ENCODE measurements at places on chromosomes 3 and 15.
A peak's percentile ranks its signal among the peaks of the same experiment; 100 is the strongest.

GRCh38 chr3:141386611-141387111 lies 18.4 kb downstream of the ZBTB38 start:
- peak; percentile 84 for DNase-seq

GRCh38 chr15:72979791-72980190 lies 72.5 kb upstream of the NEO1 start:
- no peak for DNase-seq

DNA sequence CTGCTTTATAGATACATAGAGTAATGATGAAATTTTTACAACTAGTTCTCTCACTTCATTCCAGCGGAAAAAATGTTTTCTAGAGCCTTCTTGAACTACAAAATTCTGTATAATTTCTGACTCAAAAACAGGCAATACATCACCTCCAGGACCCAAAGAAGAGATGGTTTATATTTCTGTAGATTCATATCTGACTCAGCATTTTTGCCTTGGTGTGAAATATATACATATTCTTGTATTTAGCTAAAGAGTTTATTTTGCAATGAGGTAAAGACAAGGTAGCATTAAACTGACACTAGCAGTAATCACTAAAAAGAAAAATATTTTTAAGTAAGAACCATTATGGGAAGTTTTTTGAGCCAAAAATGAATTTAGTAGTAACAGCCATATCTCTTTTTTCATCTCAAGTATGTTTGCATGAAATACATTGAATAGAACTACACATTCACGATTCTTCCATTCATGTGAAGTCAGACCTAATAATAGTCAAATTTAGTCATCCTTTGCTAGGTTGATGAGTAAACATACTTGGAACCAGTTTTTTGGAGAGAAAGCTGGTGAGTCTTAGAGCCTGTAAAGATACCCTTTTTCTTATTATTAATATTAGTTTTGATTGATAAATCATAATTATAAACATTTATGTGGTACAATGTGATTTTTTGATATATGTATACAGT lies 31.6 kb downstream of the COL8A1 start:
- no peak for DNase-seq

DNA sequence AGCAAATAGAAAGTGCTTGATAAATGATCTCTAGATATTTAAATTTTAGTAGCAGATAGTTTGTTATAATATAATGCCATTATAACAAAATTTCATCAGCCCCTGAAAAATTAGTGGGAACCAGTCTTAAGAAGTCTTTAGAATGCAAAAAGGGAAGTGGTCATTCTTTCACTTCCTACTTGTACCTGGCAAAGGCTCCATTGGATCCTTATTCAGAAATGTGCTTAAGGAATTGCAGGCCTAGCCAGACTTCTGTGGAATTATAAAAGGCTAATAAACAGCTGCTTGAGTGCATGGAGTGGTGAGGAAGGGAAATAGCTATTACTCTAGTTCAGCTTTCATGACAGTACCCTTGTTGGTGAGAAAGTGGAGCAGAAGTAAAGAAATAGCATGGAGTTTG lies 24.2 kb downstream of the PPM1L start:
- no peak for DNase-seq

- DNase-seq, result peak; percentile 70
Measured at GRCh38 chr3:141385406-141386125, 17.3 kb downstream of the ZBTB38 start.

GRCh38 chr3:100999160-100999559 lies 5.9 kb upstream of the ABI3BP start:
- no peak for DNase-seq

GRCh38 chr3:186583831-186584230 lies 13.3 kb downstream of the DNAJB11 start:
- no peak for DNase-seq

DNA sequence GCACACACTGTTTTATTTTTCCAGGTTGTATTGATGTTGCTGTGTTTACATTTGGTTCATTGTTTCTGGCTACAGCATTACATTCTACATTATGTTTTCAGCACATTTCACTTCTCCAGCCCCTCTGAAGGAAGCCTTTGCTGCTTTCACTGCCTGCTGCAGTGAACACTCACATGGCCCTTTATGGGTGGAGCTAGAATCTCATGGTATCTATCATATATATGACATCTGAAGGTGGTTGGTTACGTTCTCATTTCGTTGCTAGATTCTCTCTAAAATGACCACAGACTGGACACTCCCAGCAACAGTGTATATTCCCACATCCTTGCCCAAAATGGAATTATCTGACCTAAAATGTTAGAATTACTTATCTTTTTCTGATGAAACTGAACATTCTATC lies 35.2 kb upstream of the CTDSPL start:
- no peak for DNase-seq

DNA sequence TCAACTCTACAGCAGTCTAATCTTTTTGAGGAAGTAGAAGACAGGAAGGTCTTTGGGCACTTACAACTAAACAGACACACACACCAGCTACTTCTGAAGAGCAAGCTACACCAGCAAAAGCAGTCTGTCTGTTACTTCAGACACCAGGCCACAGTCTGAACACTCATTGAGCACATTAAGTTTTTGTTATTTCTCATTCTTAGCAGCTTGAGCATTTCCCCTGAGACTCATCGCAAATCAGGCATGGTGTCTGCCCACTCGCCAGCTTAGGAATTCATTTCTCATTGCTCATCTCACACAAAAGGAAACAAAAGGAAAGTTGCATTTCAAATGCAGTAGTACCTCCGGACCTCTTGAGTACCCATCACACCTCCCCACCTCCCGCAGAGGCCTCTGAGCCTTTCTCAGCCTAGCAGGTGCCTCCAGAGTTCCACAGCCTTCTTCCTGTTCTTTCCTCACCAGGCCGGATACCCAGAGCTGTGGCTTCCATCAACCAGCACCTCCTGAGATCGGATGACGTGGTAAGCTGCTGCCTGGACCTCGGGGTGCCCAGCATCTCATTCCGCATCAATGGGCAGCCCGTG lies 302.0 kb downstream of the RYR3 start:
- DNase-seq, result no peak

DNA sequence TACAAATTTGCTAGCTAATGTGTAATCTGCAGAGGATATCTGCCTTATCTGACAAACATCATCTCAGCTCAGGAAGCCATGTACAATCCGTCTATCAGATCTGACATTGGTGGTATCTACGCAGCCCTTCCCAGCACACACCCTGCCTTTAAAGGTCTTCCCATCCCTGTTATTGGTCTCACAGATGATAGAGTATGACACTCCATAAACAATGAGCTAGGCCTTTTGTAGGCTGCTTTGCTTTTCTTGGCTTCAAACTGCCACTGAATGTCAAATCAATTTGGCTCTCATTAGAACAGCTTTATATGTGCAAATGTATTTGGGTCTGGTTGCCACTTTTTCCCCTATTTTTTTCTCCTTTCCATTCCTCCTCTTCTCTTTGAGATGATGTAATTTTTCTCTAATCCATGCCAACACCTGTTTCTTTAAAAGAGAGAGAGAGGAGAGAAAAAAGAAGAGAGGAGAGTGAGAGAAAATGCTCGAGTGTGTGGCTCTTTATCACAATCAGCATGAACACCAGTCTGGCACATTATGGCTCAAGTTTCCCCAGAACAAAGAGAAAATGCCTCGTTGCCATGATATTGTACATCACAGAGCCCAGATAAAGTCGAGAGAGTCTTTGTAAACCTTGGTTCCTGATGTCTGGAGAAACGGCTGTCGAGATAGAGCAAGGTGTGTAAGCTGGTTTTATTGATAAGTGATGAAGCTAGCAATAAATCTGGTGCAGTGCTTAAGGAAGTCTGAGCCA lies 80.8 kb upstream of the DPH6 start:
- peak; percentile 83 for DNase-seq

DNA sequence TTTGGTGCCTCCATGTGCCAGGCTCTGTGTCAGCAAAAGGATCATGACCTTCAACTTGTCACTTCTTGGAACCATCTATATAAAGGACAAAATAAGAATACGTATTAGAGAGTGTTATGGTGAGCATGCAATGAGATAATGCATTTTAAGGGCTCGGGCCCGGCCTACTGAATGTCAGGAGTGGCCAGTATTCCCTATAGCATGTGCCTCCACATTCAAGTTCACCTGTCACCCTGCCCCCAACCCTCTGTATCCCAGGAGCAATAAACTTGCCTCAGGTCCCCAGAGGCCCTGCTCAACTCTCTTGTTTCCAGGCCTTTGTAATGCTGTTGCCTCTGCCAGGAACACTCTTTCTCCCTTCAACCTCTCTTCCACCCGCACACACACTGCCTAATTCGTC lies 90.2 kb upstream of the SLC6A11 start:
- no peak for DNase-seq

- no peak for DNase-seq
Measured at GRCh38 chr3:191912616-191913204, 451.7 kb downstream of the PYDC2 start.

DNA sequence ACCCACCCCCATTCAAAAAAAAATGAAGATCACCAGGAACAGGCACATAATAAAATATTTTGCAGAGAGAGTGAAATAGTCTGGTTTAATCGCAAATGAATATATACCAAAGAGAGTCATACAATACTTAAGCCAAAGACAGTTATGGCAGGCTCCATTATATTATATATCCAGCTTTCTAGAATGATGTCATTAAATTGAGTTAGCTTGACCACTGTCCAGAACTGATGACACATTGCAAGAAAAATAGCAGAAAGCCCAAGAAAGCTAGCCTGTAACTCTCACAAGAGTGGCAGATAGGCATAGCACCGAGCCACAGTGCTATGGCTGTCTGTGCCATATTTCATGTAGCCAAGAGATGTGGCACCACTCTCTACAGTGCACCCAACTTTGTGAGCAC lies 231.9 kb upstream of the SEMA6D start:
- no peak for DNase-seq

GRCh38 chr15:55909036-55909811 lies 84.2 kb downstream of the NEDD4 start:
- no peak for DNase-seq

- DNase-seq, result no peak
Measured at GRCh38 chr3:24704496-24704895, 209.8 kb upstream of the THRB start.

- DNase-seq, result peak; percentile 37
Measured at GRCh38 chr3:149199474-149199873, 22.2 kb downstream of the CP start.

GRCh38 chr3:135503065-135503759 lies 462.3 kb upstream of the PPP2R3A start:
- DNase-seq, result no peak

DNA sequence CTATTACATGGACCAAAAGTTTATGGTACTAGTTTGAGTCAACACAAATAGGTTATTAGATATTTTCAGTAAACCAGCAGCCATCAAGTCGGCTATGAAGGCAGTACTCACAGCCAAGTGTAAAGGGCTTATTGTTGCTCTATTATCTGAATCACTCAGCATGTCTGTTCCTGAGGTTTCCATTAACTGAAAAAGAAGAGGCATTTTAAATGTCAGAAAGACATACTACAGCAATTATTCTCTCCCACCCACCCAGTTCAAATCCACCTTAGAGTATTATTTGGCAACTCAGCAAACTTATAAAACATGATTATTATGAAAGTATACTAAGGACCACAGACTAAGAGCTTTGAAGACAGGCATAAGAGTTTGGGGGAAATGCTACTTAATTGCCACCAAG lies 93.1 kb downstream of the BTD start:
- no peak for DNase-seq

DNA sequence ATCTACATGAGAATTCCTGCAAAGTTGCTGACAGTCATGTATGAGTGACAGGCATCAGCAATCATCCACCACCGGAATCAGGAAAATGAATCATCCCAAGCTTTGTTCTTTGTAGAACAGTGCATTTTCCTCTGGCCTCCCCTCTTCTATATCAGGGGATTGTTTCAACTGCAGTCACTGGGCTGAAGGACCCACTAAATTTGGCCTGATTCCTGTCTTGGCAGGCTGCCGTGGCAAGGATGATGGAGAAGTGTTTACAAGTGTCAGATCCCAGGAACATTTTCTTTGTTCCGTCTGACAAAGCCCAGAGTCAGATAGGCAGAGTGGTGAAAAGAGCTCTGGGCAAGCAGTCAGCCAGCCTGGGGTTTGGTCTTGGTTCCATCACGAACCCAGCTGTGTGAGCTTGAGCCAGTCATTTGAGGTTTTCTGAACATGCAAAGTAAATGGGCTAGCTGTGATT lies 175.1 kb upstream of the TSC22D2 start:
- no peak for DNase-seq

- DNase-seq, result peak; percentile 55
Measured at GRCh38 chr15:55775316-55775715, 32.4 kb upstream of the PRTG start.

- peak; percentile 8 for DNase-seq
Measured at GRCh38 chr15:43249699-43250203, 17.0 kb downstream of the TGM5 start.

DNA sequence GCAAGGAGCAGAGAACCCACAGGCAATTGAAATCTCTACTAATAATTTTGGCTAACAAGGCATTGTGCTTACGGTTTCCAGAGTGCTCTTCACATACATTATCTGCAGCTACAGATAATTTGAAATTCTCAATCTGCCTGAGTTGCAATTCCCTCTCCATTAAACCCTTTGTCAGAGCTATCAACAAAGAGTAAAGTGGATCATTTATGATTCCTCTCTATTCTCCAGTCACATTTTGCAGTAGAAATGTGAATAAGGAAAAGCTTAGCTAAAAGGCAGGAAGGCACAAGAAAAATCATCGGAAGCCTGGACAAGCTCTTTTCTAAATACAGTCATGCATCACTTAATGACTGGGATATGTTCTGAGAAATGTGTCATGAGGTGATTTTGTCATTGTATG lies 49.6 kb downstream of the FAM98B start:
- no peak for DNase-seq

GRCh38 chr15:97995881-97996603 lies 35.5 kb downstream of the ARRDC4 start:
- DNase-seq, result peak; percentile 29

- DNase-seq, result peak; percentile 32
Measured at GRCh38 chr3:125161607-125162219, 50.8 kb downstream of the SLC12A8 start.

GRCh38 chr3:40979962-40980361 lies 219.3 kb upstream of the CTNNB1 start:
- no peak for DNase-seq

- no peak for DNase-seq
Measured at GRCh38 chr15:92095693-92096092, 242.2 kb downstream of the SLCO3A1 start.

DNA sequence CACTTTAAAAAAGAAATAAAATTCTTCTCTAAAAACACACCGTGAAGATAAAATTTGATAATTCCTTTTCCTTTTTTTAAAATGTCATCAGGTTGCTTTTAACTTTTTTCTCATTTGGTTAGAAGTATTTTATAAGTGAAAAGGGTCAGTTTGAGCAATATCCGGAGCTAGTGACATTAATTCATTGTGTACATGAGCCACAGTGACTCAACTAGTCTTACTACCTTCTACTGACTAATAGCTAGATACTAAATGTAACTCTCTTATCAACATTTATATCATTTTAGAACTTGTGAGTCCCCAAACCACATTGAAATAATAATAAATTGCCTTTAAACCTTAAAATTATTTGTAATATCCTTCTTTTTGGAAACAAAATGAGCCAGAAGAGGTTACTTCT lies 101.2 kb upstream of the ZBTB20 start:
- DNase-seq, result no peak

DNA sequence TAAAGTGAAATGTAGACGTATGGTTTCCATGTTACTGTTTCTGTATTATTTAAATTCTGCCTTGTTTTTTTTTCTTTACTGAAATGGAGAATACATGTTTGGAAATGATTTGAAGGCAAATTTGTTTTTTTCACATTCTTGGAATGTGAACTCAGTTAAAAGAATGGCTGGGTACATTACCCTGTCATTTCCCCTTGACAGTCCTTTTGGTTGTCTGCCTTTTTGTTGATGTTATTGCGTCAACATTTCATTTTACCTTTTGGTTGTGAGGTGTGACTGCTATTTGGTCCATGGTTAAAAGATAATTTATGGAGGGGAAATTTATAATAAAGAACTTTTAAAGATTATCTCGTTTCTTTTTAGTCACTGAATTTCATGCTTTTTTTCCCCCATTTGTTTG lies 3.2 kb upstream of the GPR171 start:
- DNase-seq, result no peak
